Right atrium auricular region (tissue), 2 donors: ENCODE measurements at places on chromosomes 5 and 9. TPM values are rescaled to one million over a fixed set of nuclear protein-coding genes. Genes with fewer than 3 reads are reported as not detected.

The UBLCP1 gene
- 14.1 TPM for total RNA-seq

The TEX48 gene
- not detected for total RNA-seq

The GRIA1 gene
- 0.12 TPM for total RNA-seq

The DBH gene
- not detected for total RNA-seq

The FOXD4L4 gene
- total RNA-seq: not detected

The SPATA31A3 gene
- total RNA-seq: not detected

The APBA1 gene
- total RNA-seq: 5.6 TPM

The PDCD1LG2 gene
- total RNA-seq: 2.2 TPM

The TAF11L5 gene
- not detected for total RNA-seq

The SLC6A7 gene
- not detected for total RNA-seq

The MEIKIN gene
- not detected for total RNA-seq

The KDM3B gene
- total RNA-seq: 46.9 TPM

The FAM240B gene
- not detected for total RNA-seq

The TAS2R1 gene
- total RNA-seq: not detected

The TRPM6 gene
- total RNA-seq: 0.83 TPM

The ARAP3 gene
- 12.5 TPM for total RNA-seq

The SLC36A3 gene
- total RNA-seq: not detected

The OR1Q1 gene
- total RNA-seq: not detected

DNA sequence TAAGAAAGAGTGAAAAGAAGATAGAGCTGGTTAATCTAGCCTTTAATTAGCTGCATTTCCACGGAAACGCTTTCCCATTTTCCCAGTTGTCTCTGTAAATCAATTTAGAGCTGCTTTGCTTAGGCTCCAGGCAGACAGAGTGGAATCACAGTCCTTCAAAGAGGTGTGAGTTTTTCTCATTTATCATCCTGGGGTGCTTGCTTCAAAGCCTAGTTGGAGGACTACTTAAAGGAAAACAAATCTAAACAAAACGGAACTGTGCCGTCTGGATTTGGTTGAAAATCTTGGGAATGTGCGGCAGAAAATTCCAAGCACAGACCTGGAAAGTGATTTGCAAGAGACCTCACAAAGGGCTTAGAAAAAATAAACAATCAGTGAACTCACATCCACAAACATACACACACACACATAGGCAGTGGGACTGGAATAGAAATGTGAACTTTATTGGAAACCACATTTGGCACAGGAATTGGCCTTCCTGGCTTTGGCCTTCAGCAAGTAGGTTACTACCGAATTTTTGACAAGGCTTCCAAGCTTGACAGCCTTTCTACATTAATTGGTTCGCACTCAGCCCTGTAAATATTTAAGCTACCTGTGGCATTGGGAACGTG is 235.2 kb upstream of the SLC24A2 start:
- DNase-seq: no peak

GRCh38 chr9:18452276-18452675 is 21.7 kb upstream of the ADAMTSL1 start:
- DNase-seq: no peak

DNA sequence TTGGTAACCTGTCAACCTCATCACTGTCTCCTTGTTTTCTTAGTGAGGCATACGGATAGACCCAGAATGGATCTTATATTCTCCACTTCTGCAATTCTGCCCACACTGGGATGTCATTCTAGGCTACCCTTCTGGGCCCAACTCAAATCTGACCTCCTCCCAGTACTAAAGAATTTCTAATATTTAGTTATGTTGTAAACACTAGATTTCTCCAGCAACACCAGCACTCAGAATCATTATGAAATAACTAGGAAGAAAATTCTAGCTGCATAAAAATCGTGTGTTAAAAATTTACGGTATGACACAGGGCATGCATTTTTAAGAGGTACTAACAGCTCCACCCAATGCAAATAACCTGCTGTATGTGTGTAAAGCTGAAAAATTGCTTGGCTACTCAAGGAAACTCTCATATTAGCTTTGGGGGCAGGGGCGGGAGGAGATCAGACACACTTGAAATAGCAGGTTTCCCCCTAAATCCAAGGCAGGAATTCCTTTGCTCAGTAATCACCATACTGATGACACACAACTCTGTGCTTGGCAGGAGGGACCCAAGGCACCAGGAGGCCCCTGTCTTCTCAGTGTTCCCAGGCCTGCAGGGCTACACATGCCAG is 27.3 kb downstream of the MACROH2A1 start:
- DNase-seq: no peak

- no peak for DNase-seq
These were observed 100.6 kb downstream of the CETN3 start for GRCh38 chr5:90308787-90309585.

GRCh38 chr9:136012651-136013050 is 51.5 kb upstream of the UBAC1 start:
- DNase-seq: no peak

GRCh38 chr5:129963359-129963758 is 59.1 kb downstream of the CHSY3 start:
- no peak for DNase-seq

DNA sequence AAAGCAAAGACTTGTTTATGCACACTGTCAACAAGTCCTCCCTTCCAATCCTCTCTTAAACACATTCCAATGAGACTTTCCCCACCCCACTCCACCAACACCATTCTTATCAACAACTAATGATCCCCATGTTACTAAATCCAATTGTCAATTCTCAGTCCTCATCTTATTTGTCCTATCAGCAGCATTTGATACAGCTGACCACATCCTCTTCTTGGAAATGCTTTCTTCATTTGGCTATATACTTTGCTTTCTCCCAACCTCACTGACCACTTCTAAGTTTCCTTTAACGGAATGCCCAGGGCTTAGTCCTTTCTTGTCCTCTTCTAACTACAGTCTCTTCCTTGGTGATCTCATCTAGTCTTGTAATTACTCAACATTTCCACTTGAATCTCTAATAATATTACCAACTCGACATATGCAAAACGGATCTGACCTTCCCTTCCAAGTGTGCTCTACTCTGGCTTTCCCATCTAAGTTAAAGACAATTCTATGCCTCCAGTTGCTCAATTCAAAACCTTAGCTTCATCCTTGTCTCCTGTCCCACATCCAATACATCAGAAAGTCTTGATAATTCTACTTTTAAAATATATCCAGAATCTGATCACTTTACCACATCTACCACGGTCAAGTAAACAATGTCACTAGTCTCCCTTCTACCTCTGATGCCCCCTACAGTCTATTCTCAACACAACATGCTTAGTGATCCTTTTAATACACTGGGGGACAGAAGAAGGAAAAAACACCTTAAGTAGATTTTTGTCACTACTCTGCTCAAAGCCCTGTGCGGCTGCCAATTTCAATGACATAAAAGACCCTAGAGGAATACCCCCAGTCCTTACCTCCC is 25.5 kb downstream of the AGTPBP1 start:
- no peak for DNase-seq

DNA sequence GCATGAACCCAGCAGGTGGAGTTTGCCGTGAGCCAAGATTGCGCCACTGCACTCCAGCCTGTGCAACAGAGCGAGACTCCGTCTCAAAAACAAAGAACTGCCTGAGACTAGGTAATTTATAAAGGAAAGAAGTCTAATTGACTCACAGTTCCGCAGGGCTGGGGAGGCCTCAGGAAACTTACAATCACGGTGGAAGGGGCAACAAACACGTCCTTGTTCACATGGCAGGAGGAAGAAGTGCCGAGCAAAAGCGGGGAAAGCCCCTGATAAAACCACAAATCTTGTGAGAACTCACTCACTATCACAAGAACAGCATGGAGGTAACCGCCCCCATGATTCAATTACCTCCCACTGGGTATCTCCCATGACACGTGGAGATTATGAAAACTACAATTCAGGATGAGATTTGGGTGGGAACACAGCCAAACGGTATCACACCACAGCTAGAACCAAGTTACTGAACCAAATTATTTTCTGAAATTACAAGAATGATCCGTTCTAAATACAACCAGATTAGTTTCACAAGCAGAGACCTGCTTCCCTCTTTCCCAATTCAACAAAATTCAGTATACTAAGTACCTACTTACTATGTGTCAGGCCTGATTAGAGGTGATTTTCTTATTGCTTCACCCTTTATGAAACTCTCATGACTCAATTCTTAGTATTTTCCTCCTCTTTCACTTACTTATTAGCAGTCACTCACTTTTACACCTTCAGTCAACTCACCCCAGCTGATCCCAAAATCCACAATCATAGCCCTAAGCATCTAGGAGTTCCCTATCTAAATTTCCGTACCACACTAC is 8.4 kb downstream of the UBTD2 start:
- DNase-seq: no peak

DNA sequence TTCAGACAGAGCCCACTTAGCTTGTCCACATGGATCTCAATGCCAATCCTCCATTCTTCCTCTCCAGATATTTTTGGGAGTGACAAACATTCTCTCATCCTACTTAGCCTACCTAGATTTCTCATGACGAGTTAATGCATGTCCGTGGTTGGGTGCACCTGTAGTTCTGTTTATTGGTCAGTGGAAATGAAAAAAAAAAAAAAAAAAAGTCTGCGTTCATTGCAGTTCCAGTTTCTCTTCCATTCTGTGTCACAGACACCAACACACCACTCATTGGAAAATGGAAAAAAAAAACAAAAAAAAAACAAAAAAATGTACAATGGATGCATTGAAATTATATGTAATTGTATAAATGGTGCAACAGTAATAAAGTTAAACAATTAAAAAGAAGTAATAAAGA is 59.0 kb downstream of the BASP1 start:
- no peak for DNase-seq

- DNase-seq: peak; percentile 73
These were observed 2.1 kb upstream of the MLLT3 start for GRCh38 chr9:20624201-20625002.

- DNase-seq: no peak
These were observed 87.1 kb downstream of the CEMIP2 start for GRCh38 chr9:71681104-71681707.

DNA sequence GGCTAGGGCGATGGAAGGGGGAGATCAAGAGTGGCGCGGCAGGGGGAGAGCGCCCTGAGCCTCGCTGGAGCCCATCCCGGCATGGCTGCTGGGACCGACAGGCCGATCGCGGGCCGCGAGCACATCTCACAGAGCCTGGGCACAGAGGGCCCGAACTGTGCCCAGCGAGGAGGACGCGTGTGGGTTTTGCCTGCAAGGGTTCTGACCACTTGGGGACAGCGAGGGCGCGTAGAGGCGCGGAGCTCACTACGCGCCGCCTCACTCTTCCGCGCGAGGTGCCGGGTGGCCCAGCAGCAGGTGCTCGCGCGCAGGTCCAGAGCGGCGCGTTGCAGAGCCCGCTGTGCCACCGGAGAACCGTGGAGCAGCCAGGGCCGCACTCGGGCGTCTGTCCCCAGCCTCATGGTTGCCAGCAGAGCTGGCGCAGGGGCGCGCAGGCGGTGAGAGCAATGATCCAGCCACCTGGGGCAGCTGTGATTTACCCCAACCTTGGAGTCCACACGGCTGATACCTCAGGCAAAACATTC is 16.3 kb upstream of the PITX1 start:
- no peak for DNase-seq

DNA sequence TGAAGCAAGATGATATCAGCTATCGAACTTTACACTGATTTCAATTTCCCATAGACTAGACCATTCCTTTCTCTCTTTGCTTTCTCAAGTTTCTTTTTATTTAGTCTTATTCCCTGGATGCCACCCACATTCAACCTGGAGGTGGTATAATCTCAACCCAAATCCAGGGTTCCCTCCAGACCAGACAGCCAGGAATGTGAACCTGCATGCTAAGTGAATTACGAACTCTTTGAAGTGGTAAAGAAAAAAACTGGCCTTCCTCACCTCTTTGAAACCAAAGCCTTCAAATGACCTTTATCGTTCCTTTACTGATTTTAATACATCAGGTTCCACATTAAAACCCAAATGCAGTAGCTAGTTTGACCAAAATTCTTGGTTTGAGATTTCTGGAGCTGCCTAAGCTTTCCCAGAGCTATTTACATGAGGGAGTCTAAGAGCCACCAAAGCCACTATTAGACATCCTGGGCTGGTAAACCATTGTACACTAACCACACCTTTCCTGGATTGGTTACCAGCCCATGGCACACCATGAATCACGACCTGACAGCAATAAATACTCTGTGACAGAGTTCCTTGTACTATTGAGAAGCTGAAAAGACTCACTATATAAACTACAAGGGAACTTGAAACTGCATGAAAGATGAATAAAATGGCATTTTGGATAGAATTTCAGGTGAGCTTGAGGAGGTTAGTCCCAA is 323.7 kb downstream of the ADAMTS6 start:
- no peak for DNase-seq

GRCh38 chr9:107750741-107751566 is 261.4 kb upstream of the KLF4 start:
- peak; percentile 97 for DNase-seq

- DNase-seq: no peak
These were observed 23.5 kb upstream of the CARTPT start for GRCh38 chr5:71695595-71695994.

DNA sequence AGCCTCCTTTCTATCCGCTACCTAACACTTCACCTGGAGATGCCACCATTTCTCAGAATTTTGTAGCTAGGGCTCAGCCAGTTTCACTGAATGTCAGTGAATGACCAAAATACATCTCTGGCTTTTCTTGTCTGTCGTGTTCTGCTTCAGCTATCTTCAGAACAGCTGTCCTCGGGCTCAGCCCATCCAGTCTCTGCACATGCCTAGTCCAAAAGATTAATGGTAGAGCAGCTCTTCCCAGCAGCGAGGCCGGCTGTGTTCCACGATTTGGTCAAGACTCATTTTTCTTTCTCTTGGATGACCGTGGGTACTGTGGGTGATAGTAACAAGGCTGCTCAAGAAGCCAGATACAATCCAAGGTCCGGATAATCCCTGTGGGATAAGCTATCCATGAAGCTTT is 342.8 kb downstream of the GABRG2 start:
- no peak for DNase-seq

DNA sequence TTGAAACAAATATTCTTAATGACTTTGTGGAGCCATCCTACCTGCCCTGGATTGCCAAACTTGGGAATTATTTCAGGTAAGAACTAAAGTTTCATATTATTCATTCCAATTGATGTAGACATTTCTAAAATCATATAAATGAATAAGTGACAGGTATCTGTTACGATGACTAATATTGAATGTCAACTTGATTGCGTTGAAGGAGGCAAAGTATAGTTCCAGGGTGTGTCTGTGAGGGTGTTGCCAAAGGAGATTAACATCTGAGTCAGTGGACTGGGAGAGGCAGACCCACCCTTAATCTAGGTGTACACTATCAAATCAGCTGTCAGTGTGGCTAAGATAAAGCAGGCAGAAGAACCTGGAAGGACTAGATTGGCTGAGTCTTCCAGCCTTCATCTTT is 1688.4 kb upstream of the CDH9 start:
- DNase-seq: no peak

- DNase-seq: no peak
These were observed 456.5 kb upstream of the ZNF608 start for GRCh38 chr5:125202871-125203438.

DNA sequence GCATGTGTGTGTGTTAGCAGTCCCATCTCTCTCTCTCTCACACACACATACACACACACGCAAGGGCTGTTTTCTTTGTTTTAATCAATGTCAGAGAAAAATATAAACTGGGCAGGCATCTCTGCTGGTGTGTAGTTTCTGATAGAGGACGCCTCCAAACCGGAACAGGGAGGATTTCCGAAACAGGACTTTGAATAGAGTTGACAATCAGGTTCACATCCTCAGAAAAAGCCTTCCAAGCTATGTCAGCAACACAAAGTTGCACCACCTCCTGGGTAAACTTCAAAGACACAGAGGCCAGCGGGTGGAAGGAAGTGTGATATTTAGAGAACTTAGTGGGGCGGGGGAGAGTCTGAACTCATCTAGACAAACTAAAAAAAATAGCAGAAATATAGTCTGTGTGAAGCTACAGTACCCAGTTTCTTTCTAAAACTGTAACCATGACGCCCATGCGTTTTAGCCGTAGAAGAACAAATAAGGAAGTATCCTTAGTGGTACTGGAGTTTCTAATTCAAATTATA is 1.2 kb downstream of the ST8SIA4 start:
- DNase-seq: peak; percentile 64
